ENCODE measurements at places on chromosomes 1 and 21.
A peak's percentile ranks its signal among the peaks of the same experiment; 100 is the strongest.

DNA sequence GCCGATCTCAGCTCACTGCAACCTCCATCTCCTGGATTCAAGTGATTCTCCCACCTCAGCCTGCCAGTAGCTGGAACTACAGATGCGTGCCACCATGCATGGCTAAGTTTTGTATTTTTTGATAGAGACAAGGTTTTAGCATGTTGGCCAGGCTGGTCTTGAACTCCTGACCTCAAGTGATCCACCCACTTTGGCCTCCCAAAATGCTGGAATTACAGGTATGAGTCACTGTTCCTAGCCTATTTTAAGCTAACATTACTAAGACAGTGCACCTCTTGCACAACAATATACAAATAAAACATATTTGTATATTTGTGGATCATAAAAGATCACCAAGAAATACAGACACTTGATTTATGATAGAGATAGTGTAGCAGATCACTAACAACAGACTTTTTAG, 139.1 kb downstream of the DUSP10 start:
- DNase-seq = no peak

DNA sequence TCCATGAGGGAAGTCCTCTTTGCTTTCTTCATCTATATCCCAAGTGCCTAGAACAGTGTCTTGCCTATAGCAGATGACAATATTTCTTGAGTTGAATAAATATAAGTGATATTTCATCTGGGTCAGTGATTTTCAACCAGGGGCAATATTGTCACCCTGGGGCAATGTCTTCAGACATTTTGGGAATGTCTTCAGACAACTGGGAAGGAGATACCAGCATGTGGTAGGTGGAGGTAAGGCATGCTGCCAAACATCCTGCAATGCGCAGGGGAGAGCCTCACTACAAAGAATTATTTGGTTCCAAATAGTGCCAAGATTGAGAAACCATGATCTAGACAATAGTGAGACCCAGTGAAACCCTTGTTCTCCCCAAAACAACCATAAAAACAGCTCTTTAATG, 54.7 kb downstream of the C1orf94 start:
- DNase-seq = peak; percentile 52

- no peak for DNase-seq
Measured at GRCh38 chr21:40754466-40754865, 92.5 kb downstream of the DSCAM start.

- no peak for DNase-seq
Measured at GRCh38 chr1:37601441-37601840, 5.7 kb upstream of the GNL2 start.

- peak; percentile 82 for DNase-seq
Measured at GRCh38 chr1:91611483-91611917, 110.8 kb downstream of the CDC7 start.

DNA sequence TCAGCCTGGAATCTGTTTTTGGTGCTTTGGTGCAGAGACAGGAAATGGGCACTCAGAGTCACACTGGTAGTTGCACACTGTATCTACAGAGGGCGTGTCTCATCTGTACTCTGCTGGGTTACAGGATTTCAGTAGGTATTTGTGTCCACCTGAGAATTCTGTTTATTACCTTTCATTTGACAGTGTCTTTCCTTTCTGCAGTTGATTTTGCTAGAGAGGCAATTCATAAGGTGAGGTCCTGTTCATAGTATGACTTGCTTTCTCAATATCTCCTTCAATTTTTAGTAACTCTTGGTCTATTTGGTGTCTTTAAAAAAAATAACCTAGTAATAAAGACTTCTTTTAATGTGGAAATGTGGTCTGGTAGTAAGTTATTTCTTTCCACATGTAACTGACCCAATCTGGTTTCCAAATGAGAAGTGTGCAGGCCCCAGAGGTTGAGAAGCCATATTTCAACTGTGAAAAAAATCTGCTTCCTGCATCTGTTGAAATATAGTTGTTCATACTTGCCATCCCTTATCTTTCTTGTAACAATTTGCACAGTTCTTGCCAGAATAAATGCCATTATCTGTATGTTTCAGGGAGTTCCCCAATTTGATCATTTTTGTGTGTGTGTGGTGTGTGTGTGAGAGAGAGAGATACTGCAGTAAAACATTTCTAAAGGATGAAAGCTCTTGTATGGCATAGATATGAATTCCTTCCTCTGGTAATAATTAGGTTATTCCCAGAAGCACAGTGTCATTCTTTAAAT, 78.4 kb upstream of the DNAJC6 start:
- DNase-seq = no peak

DNA sequence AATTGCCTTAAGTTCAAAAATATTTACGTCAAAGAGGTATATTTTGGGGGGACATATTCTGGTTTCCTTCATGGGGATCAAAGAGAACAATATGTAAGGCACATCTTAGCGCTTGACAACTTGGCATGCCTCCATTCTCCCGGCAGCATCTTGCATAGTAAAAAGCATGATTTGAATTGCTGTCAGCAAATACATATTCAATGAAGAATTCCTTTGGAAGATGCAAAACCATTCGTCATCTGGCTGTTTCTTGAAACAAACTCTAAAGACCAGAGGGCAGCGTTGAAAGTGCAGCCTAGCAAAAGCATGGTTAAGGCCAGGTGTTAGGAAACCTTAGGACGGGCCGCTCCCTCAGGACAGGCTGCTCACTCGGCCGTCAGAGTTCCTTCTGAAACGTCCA, 3.4 kb upstream of the PIK3CD start:
- no peak for DNase-seq

DNA sequence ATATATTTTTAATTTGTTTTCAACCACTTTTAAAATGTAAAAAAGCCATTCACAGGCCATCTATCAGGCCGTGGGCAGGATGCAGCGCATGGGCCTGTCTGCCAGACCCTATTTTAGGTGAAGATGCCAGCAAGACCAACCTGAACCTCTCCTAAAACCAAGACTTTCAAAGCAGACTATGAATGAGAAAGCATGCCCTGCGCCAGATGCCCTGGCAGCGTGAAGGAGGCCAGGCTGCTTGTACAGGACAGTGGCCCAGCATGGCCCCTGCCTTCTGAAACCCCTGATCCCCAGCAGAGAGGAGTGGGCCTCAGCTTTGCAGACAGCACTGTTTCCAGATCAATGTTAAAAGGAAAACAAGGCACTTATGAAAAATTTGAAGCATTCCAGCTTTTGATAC, 31.6 kb downstream of the WDR4 start:
- DNase-seq = no peak
